ENCODE measurements at places on chromosomes 4 and X.

GRCh38 chr4:72814241-72814640 is 245.2 kb upstream of the ADAMTS3 start:
- no peak for DNase-seq

DNA sequence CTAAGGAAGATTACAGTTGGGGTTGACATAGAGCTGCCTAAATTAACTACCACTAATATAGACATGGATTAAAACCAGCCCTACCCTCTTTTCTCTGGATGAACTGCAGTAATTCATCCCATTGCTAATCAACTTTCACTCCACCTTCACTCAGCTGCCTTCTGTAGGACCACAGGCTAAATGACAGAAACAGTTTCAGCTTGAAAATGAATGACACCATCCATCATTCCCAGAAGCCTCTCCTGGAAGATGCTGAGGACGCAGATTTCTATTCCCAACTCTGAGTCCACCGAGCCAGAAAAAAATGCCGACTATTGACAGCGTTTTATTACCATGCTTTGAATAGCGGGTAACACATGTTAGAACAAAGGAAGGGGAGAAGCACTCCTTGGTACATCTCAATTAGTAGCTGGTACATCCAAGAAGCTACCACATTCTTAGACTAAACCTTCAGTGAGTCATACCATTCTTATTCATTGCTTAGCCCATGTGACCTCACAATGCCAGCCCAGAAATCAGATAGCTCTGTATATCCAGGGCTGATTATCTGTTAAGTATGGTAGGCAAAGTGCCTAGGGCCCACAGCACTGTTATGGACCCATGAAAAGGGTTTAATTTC is 25.3 kb downstream of the DCX start:
- DNase-seq, result no peak

DNA sequence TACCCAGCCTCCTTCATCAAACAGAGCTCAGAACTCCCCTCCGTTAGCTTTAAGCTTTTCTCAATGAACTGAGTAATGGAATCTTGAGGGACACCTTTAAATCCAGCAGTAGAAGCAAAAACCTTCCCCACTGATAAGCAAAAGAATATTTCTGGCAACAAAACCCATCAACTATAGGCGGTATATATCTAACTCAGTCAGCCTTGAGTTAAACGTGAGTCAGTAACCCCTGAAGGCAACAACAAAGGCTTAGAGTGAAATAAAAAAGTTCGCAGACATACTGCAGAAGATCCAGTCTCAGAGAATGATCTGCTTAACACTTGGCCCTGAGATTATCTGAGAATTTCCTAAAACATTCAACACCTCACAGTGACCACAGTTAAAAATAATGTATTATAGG is 77.2 kb downstream of the DMD start:
- DNase-seq, result no peak

- DNase-seq, result no peak
These were observed 487.4 kb downstream of the INPP4B start for GRCh38 chr4:142358656-142359055.

DNA sequence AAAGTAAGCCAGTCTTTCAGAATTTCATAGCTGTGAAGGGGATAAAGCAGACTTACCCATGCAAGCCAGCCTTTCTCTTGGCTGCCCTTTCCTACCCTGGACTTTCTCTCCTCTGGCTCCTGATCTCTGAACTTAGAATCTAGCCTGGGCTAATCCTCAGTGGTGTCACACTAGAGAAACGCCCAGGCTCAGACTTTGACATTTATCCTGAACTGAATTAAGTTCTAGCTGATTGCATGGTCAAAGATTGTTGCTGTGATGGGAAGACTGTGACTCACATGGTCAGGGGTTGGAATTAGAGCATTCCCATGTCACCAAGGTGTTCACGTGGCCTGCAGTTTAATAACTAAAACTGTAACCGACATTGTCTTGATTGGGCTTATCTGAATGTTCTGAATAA is 469.5 kb upstream of the FAT1 start:
- DNase-seq, result no peak

DNA sequence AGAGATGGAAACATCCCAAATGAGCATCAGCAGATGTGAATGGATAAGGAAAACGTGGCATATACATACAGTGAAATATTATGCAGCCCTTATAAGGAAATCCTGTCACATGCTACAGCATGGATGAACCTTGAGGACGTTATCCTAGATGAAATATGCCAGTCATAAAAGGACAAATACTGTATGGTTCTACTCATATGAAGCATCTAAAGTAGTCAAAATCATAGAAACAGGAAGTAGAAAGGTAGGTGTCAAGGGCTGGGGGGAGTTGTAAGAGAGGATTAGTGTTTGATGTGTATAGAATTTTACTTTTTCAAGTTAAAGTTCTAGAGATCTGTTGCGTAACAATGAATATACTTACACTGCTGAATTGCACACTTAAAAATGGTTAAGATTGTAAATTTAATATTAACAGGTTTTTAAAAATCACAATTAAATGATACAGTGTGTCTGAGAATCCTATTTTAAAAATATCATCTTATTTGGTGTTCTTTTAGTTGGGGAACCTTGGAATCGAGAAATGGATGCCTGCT is 58.5 kb downstream of the KDM6A start:
- DNase-seq, result no peak

GRCh38 chrX:17374619-17375366 is at the start of gene NHS:
NHS (plus strand) TSS chrX:17375200; CDS start chrX:17375758, 558 bp downstream.
- DNase-seq, result peak; percentile 38
